ENCODE measurements at places on chromosomes 5 and 9. TPM values are rescaled to one million over a fixed set of nuclear protein-coding genes. Genes with fewer than 3 reads are reported as not detected.

The RMRP gene
- total RNA-seq: 680 TPM

The TEX48 gene
- not detected for total RNA-seq

The GARIN3 gene
- total RNA-seq: not detected

The ZFAND5 gene
- 199 TPM for total RNA-seq

The CAVIN4 gene
- total RNA-seq: 2.4 TPM

The COL23A1 gene
- total RNA-seq: not detected

The ADAMTS19 gene
- total RNA-seq: 1.4 TPM

The SAPCD2 gene
- 5.7 TPM for total RNA-seq

The PAPPA gene
- 211 TPM for total RNA-seq

The POU5F2 gene
- total RNA-seq: 1.2 TPM

The TMEM215 gene
- not detected for total RNA-seq

The VCAN gene
- 2,662 TPM for total RNA-seq

The IFNK gene
- not detected for total RNA-seq

The SURF6 gene
- total RNA-seq: 15.6 TPM

The FCN1 gene
- not detected for total RNA-seq

The MGAT1 gene
- 122 TPM for total RNA-seq

The ZNF608 gene
- total RNA-seq: 1.5 TPM

The ABLIM3 gene
- total RNA-seq: 4.2 TPM

The TPPP gene
- 0.37 TPM for total RNA-seq

The ESM1 gene
- total RNA-seq: 106 TPM

The BARHL1 gene
- not detected for total RNA-seq

The IL9 gene
- not detected for total RNA-seq

The CDX1 gene
- total RNA-seq: not detected

The FGF10 gene
- total RNA-seq: not detected

The TMC1 gene
- 0.28 TPM for total RNA-seq

The PCDHAC1 gene
- 0.09 TPM for total RNA-seq

The NOP16 gene
- total RNA-seq: 6.8 TPM

The WDR31 gene
- 2.1 TPM for total RNA-seq

The PCSK5 gene
- 10.7 TPM for total RNA-seq

The AGXT2 gene
- not detected for total RNA-seq

The PCDHGB6 gene
- 2.8 TPM for total RNA-seq

The ERGIC1 gene
- 257 TPM for total RNA-seq

The RNF180 gene
- total RNA-seq: 15.2 TPM

The PLAC8L1 gene
- total RNA-seq: 0.59 TPM

The OR1Q1 gene
- total RNA-seq: not detected

The LCN9 gene
- total RNA-seq: not detected

The PCDHA6 gene
- total RNA-seq: 0.60 TPM

The TRIM7 gene
- 0.69 TPM for total RNA-seq

The TXNDC15 gene
- total RNA-seq: 211 TPM

The TLN1 gene
- total RNA-seq: 1,223 TPM

The CDC20B gene
- not detected for total RNA-seq

The TNFAIP8 gene
- total RNA-seq: 25.3 TPM

The NDST1 gene
- total RNA-seq: 79.0 TPM

The BTNL8 gene
- total RNA-seq: not detected

The NFX1 gene
- 22.0 TPM for total RNA-seq

The ECM2 gene
- 0.65 TPM for total RNA-seq

The FAM170A gene
- not detected for total RNA-seq

The SEMA5A gene
- total RNA-seq: 19.3 TPM

The FAM221B gene
- total RNA-seq: not detected

The CDC23 gene
- total RNA-seq: 24.6 TPM

The QRFP gene
- not detected for total RNA-seq

The OCLN gene
- 0.59 TPM for total RNA-seq

The PCDHB14 gene
- 1.5 TPM for total RNA-seq

The PTPA gene
- 75.7 TPM for total RNA-seq

The LYSMD3 gene
- total RNA-seq: 34.3 TPM

The CANX gene
- 1,230 TPM for total RNA-seq

The ZDHHC11 gene
- total RNA-seq: 2.1 TPM

The LIX1 gene
- 0.89 TPM for total RNA-seq

The TMEM252 gene
- total RNA-seq: not detected

All from smooth muscle cell of the umbilical artery (primary cell).